ENCODE measurements at places on chromosomes 3 and 15. TPM values are rescaled to one million over a fixed set of nuclear protein-coding genes. Genes with fewer than 3 reads are reported as not detected.

DNA sequence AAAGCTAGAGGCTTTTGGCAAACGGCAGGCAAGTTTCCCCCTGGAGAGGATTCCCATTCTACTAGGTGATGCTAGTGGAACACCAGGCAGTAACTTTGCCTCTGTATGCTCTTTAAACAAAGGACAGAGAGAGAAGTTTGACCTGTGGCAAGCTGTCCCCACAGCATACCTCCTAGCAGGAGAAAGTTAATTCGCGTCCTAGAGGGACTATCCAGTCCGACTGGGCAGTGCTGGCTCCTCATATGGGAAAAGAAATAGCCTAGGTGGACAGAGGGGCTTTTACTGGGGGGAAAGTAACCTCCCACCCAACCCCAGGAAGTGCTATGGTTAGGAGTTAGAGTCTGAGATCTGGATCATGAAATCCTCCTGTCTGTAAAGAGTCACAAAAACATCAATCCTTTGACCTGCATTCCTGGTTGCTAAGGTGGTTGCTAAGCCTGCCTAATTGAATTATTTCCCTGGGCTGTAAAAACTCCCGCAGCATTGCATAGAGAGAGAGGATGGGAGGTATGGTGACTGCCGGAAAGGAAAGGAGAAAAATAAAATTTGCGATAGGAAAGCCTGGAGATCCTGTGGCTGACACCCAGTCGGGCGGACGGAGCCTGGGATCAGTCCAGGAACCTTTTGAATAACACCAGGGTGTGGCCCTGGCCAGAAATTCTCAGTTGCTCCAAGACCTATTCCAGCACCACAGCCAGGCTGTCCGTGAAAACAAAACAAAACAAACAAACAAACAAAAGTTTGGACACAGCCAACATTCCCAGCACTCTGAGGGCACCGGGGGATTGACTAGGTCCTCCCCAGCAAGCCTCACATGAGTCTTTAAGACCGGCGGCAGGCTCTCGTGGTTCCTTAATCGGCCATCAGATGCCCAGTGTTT lies 67.7 kb upstream of the ATP11B start:
- no peak for DNase-seq

- DNase-seq = no peak
These were observed 95.8 kb upstream of the TNFAIP8L3 start for GRCh38 chr15:51190424-51191068.

DNA sequence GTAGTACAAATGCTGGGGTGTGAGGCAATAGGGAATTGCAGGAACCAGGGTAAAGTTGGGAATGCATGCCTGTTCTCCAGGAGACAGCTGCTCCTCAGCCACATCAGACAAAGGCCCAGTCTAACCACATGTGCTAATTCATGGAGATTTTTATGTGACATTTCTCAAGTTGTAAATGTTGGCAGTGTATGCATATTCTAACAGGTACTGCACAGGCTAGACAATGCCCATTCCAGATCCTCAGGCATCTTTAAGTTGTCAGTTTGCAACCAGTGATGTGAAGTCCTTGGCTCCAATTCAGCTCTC lies 84.9 kb downstream of the EEFSEC start:
- DNase-seq = no peak

DNA sequence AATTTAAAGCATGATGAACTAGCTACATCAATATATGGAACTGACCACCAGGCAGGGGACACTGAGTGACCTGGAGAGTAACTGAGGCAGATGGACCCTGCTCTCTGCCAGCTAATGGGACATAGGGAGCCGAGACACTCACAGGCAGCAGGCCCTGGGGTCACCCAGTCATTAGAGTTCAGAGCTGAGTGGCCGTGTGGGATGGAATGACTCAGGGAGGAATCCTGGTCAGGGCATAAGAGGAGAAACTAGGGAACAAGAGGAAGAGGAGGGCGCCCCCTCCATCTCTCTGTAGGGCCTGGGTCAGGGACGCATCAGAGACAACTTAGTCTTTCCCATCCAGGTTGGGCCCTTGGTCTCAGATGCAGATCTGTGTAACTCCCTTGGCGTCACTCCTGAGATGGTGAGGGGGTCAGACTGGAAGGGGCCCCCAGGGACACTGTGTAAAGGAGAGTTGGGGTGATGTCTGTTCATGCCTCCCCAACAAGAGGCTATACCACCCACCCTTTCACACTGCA lies 39.8 kb downstream of the CCDC12 start:
- no peak for DNase-seq

- DNase-seq = no peak
These were observed 393.9 kb upstream of the CFAP20DC start for GRCh38 chr3:59443618-59444293.

Gene RTF1
- 52.3 TPM for total RNA-seq

Gene RARRES1
- 0.16 TPM for total RNA-seq

Data from WTC11 (cell line).